ENCODE measurements at places on chromosomes 1 and 21.

GRCh38 chr1:1925437-1926345, 6.6 kb upstream of the TMEM52 start:
- no peak for DNase-seq

DNA sequence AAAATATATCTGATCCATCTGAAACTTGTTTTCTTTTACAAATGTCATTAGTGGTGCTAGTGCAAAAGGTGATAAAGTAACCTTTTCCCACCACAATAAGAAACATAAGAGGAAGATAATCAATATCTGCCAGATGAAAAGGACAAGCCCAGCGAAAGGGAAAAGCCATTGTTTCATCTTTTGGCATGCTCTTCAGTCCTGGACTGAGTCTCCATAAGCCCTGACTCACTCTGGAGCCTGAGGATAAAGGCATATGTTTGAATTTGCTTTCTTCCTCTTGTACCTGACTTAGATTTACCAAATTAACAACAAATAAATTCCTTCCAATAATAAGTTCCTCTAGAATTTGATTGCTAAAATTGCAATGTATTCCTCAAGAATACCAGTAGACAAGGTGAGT, 13.6 kb downstream of the DNAJC11 start:
- DNase-seq: no peak

- no peak for DNase-seq
Observed at GRCh38 chr1:3584915-3585314, 26.4 kb downstream of the MEGF6 start.

- no peak for DNase-seq
Observed at GRCh38 chr21:42500736-42501135, 4.7 kb upstream of the RSPH1 start.

DNA sequence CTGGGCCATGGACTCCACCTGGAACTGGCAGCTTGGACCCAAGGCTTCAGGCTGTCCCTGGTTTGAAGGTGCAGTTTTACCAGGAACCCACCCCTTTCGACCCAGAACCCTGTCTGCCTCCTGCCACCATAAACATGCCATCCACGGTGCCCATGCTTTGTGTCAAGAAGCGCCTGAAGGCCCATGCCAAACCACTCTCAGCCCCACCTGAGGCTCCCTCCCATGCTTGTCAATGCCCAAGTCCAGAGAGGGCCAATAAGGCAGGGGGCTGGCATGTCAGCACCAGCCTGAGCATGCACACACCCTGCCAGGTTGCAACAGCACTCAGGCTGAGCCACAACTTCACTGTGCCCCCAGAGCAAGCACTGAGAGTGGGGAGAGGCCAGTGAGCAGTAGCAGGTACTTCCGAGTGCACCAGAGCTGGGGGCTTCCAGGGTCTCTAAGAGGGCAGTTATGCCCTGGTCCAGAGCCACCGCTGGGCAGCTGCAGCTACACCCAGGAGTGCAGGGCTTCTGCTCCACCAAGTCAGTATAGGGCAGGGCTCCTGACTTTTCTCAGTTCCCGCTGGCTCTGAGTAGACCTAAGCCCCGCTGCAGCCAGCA, 1256.0 kb downstream of the AMY1C start:
- DNase-seq: no peak

GRCh38 chr1:208899438-208899837, 655.3 kb upstream of the PLXNA2 start:
- DNase-seq: no peak

GRCh38 chr1:217891966-217892365, 260.8 kb downstream of the SPATA17 start:
- no peak for DNase-seq

DNA sequence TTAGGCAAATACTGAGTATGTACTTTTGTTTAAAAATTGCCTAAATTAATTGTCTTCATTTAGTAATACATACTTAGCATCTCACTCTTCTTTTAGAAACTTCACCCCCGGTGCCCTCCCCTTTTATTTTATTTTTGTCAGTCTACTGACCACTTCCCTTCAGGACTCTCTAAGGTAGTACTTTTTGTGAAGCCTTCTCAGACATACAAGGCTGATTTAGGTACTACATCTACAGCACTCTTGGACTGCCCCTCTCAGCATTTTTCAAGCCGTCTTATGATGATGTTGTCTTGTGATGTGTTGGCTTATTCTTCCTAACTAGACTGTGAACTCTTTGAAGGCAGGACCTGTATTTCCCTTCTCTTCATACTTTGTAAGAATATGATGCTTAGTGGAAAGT, 24.7 kb downstream of the RPS6KC1 start:
- DNase-seq: no peak

DNA sequence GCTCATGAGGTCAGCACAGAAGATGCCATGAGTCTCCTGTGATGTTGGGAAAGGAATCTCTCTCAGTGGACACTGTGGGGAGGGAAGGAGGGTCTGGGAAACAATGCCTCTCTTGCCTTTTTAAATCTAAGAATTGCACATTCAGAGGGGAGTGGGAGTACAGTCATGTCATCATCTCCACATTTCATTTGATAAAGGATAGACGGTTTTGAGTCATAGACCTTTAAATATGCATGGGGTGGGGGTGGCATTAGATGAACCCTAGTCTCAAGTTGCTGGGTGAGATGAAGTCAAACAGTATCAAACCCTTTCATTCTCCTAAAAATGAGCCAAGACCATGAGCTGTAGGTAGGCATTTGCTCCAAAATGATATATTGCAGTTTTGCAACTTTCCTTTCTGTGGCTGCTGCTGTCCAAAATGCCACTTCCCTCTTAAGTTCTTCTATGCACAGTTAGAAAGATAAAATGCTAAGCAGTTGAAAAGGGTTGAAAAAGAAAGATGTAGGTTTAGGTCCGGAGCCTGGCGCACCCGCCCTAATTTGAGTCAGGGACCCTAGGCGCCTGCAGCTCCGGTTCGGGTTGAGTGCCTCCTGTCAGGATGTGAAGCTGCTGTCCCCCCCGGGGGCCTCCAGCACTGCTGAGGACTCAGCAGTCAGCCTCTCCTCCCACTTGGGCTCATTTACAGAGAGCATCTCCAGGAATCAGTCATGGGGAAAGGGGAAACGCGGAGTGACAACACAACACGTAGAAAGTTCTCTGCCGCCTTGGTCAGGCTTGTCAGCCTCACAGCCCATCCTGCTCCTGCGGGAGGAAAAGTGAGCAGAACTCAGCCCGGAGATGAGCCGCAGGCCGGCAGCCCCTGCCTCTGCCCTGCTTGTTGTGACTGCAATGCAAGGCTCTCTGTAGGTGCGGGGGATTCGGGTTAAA, 479.3 kb upstream of the RUNX1 start:
- peak; percentile 23 for DNase-seq

DNA sequence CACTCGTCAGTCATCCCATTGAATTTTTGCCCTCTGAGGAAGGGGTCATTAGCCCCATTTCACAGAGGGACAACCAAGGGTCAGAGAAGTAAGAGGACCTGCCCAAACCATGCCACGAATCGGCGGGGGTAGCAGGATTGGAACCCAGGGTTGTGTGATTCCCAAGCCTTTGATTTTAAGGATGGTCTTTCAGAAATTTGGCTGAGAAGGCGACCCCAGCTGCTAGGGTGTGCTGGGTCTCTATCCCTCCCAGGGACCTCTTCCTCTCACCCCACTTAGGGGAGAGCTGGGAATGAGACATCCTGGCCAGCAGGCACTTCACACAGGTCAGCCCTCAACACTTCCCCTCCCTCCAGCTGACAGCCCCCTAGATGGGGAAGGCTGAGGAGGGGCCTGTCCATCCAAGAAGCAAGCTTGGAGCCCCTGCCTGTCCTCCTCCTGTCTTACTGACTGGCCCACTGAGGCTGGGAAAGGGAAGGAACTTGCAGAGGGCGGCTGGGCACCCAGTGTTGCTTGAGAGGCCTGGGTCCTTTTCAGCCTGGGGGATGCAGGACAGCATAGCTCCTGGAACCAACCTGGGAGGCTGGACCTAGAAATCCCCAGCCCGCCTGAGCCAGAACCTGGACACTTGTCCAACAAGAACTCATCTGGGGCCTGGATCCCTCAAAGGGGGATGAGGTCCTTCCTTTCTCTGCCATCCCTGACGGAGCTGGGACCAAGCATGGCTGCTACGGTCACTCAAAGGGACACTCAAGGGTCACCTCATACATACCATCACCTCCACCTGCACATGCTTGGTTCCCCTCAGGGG, 1.7 kb downstream of the SDC3 start:
- DNase-seq: no peak

- no peak for DNase-seq
Observed at GRCh38 chr21:31337996-31338907, 5.8 kb downstream of the TIAM1 start.

- no peak for DNase-seq
Observed at GRCh38 chr1:100778748-100779147, 59.2 kb downstream of the VCAM1 start.

- DNase-seq: no peak
Observed at GRCh38 chr1:74246315-74246714, 11.1 kb downstream of the TNNI3K start.

DNA sequence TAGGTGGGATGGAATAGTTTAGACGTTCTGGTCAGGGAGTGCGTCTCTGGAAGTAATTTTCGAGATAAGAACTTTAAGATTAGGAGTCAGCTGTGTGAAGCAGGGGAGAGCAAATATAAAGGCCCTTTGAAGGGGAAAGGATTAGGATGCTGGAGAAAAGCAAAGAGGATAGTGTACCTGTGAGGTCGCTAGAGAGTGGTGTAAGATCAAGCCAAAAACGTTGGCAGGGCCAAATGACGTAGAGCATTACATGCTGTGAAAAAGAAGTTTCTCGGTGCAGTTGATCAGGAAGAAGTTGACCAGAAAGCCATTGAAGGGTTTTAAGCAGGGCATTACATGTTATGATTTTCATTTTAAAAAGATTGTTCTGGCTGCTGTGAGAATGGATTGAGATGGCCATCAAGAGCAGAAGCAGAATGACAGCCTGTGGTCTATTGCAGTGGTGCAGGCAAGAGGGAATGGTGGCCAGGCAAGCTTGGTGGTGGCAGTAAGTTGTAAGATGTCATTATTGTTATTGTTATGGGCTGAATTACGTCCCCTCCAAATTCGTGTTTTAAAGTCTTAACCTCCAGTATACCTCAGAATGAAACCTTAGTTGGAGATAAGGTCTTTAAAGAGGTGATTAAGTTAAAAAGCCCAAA, 113.6 kb upstream of the KIF26B start:
- no peak for DNase-seq

- DNase-seq: no peak
Observed at GRCh38 chr1:45870500-45870899, 67.1 kb downstream of the MAST2 start.

GRCh38 chr1:100536031-100536430, 1.9 kb upstream of the GPR88 start:
- no peak for DNase-seq

GRCh38 chr1:29767088-29767685, 530.9 kb downstream of the PTPRU start:
- no peak for DNase-seq

- no peak for DNase-seq
Observed at GRCh38 chr1:83764209-83764608, 234.7 kb downstream of the TTLL7 start.
